ENCODE measurements at places on chromosomes 16 and 17.

DNA sequence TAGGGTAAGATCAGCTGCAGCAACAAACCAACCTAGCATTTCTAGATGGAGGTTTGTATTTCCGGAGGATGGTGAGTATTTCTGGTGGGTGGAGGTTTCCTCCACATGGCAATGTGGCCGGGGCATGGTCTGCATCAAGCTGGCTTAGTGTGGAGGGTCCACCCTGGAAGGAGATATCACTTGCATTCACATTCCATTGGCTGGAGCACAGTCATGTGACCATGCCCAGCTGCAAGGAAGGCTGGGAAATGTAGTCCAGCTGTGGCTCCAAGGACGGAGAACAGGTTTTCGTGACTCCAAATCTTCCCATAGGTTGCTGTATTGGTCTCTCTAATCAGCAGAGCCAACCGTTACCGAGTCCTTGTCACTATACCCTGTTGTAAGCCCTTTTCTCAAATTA is 68.7 kb downstream of the RAI1 start:
- DNase-seq = no peak

GRCh38 chr17:40103071-40103661 is 2.8 kb upstream of the NR1D1 start:
- DNase-seq = no peak

- no peak for DNase-seq
Observed at GRCh38 chr16:88061346-88062110, 110.3 kb downstream of the BANP start.

DNA sequence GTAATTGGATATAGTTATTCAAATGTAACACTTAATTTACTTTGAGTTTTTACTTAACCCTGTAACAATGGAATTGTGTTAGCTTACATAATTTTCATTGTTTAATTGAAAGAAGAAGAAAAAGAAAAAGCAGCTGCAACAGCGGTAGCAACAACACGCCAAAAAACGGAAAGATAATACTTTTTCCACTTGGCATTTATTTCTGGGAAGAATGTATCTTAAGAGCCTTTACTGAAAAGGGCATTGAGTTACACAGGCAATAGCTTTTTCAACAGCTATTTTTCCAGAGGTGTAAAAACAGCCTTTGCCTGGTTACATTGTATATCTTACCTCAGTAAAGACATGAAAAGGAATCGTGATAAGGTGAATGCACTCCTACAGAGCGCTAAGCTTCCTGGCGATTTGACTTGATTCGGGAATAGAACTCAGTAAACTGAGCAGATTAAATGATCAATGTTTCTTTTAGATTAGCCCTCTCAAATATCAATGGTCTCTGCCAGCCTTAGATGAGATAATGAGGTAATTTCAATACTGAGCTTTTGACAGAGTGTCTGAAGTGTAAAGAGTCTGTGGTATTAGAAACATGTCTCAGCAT is 311.3 kb downstream of the CDH13 start:
- DNase-seq = no peak

Data from NCI-H2081 treated with DMSO at 0.1 percent for 48 hours (cell line).